ENCODE measurements at places on chromosomes 1 and 21.

- DNase-seq, result no peak
These were observed 33.2 kb downstream of the CAMSAP2 start for GRCh38 chr1:200771625-200772555.

- DNase-seq, result no peak
These were observed 177.5 kb downstream of the VPS13D start for GRCh38 chr1:12407050-12407961.

DNA sequence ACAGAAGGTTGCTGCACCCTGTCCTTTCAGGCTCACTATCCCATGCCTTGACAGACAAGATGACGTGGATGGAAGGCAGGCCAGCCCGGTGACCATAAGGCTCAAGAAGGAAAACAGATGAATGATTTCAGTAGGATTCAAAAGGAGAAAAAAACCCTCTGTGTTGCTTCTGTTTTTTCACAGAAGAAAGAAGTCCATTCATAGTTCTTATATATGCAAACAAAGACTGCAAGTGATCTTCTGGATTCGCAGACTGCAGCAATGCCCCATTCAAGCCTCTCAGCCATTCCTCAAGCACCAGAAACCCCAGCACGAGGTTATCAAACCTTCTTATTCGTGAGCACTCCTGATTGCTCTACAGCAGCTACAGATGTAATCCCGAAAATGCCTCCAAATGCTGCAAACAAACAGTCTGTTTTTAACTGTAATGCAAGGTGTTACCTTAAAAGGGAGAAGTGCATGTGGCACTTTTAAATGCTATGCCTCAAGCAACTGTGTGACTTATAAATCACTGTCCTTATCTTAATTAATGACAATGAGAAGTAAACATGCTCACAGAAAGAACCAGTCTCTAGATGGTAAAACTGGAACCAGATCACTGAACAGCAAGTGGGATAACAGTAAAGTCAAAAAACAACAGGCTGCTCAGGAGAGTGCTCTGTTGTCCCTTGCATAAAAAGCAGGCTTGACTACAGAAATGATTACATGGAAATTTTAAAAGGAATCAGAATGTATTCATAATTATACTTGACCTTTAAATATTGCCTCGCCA lies 173.9 kb downstream of the HHIPL2 start:
- DNase-seq, result no peak

GRCh38 chr1:101137144-101138126 lies 99.4 kb upstream of the S1PR1 start:
- DNase-seq, result no peak

DNA sequence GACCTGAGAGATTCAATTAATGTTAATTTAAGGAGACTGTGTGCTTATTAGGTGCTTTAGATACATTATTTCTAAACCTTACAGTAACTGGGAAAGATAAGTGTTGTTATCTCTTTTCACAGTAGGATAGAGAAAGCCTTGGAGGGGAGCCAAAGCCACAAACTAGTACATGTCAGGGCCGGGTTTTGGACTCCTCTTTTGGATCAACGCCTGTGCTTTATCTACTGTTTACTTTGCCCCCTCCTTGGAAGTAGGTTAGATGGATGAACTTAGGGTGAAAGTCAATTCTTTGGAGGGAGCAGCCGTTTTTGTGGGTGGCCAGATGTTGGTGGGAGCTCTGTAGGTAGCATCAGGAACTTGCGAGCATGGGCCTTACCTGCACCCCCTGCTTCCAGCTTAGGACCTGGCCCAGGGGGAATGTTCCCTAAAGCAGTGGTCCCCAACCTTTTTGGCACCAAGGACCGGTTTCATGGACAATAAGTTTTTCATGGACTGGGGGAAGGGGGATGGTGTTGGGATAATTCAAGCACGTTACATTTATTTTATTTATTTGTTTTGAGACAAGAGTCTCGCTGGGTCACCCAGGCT lies 1.7 kb downstream of the HHAT start:
- no peak for DNase-seq

Data from CD4-positive, alpha-beta T cell treated with Interferon gamma for 1 hour (primary cell).